NAMALWA (cell line): ENCODE measurements at places on chromosomes 3 and 15.

DNA sequence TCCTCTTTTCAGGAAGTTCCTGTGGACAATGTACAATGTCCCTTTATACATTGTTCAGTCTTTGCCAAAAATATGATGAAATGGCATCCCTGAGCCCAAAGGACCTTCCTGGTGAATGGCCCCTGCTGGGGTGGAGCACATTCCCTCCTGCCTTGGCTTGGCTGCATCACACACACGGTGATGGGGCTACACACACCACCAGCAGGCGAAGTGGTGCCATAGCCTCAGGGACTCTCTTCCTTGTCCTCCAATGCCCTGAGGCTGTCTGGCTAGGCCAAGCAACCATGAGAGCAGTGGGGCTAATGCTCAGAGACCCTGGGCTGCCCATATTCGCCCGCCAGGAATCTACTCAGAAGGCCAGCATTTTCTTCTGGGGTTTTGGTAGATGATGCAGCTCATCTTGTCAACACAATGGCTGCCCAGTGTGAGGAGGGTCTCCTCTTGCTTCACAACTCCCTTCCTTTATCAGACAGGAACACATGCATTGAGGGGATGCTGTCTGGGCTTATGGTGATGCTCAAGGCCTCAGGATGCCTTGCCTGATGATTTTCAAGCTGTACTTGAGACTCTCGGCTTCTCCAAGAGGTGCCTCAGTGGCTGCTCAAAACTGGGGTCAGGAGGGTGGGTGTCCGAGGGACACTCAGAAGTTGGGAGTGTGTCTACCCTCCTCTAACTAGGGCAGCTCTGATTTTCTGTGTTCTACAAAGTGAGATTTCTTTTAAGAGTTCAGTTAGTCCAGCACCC is 40.9 kb upstream of the EPHB1 start:
- DNase-seq = no peak

DNA sequence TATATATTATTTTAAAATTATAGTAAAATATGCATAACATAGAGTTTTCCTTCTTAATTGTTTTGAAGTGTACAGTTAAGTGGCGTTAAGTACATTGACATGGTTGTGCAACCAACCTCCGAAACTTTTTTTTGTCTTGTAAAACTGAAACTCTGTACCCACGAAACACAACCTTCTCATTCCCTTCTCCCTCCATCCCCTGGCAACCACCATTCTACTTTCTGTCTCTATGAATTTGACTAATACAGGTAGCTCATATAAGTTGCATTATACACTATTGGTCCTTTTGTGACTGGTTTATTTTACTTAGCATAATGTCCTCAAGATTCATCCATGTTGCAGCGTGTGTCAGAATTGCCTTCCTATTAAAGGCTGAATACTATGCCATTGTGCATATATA is 179.4 kb downstream of the SATB1 start:
- DNase-seq = no peak

GRCh38 chr3:42117175-42118008 is 26.2 kb downstream of the TRAK1 start:
- DNase-seq = no peak

GRCh38 chr15:50458348-50459112 is 34.3 kb downstream of the USP8 start:
- peak; percentile 15 for DNase-seq

DNA sequence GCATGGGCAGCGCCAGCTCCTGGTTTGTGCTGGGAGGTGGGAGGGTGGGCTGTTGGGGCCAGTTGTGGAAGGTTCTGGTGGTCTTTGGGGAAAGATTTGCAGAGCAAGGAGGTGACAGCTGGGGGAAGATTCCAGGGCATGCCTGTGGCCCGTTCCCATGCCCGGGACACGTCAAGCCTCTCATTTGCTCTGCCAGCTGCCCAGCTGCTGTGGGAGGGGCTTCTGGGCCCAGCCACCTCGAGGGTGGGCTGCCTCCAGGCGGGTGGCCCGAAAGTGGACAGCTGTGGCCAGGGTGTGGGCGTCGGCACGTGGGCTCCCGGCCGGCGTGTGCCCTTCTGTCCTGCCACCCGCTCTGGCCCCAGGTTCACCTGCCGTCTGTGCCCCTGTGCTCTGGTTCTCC is 17.2 kb downstream of the PLXNA1 start:
- no peak for DNase-seq

DNA sequence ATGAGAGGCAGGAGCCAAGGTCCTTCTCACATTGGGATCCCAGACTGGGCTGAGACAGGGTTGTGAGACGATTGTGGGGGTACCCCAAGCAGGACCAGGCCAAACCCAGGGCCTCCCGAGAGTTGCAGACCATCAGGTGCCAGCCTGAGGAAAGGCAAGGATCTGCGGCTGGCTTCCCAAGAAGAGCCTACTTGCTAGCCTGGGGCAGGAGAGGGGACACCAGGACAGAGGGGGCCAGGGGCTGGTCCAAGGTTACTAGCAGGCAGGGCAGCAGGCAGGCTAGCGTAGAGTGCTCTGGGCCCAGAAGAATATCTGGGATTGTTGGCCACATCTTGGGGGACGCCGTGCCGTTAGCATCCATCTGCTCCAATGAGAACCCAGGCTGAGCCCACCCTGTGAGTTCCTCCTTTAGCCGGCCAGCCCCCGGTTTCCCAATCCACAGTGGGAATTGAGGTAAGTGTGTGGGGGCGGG is 546 bp downstream of the CISH start:
- DNase-seq = no peak

- no peak for DNase-seq
Observed at GRCh38 chr3:185851959-185852358, 27.1 kb upstream of the IGF2BP2 start.

DNA sequence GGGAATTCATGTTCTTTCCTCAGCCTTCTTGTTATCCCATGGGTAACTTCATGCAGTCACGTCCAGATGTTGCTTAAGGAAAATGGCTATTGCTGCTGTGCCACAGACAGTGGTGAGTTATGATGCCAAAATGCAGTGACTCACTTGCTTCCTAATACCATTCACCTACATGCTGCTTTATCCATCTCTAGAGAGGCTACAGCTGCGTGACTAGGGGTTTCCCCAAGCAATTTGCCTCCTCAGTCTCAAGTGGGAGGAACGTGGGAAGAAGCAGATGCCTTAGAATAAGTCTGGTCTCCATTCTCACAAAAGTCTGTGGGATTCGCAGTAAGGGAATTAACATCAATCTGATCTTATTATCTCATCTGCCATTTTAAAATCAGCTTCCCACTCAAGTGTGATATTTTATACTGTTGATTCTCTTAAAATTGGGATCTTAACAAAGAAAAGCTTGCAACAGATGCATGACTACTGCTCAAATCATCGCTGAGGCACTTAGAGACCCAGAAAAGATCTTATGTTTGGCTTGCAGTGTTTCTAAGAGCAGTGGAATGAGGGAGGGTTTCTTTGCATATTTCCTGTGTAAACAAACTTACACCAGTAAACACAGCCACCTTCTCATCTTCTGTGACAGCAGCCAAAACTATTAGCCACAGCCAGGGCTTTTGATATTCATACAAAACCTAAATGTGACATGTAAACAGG is 62.0 kb upstream of the ACP3 start:
- DNase-seq = no peak

GRCh38 chr15:63331456-63331855 is 50.2 kb downstream of the CA12 start:
- DNase-seq = no peak
